ENCODE measurements at places on chromosomes 3 and 15.

GRCh38 chr3:171873580-171873979, 30.4 kb downstream of the TMEM212 start:
- DNase-seq, result peak; percentile 57

DNA sequence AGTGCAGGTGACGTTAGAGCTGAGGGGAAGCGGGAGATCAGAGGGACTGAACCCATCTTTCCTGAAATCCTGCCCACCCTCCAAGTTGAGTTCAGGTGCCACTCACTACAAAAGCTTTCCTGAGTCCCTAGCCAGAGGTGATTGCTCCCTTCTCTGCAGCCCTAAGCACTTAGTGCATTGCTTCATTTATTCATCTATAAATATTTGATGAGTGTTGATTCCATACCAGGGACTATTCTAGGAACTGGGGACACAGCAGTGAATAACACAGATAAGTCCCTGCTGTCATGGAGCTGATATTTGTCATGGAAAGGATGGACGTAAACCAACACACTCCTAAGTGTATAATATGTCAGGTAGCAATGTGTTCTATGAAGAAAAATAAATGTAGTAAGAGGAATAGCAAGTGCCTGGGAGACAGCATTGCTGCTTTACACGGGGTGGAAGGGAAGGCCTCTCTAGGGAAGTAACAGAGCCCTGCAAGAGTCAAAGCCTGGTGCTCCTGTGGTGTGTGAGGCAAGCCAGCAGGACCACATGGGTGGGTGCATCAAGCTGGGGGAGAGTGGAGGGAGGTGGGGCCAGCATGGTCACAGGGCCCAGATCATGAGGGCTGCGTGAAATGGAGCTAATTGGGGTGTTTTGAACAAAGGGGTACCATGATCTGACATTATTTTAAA, 18.6 kb downstream of the ALPK3 start:
- DNase-seq, result no peak

DNA sequence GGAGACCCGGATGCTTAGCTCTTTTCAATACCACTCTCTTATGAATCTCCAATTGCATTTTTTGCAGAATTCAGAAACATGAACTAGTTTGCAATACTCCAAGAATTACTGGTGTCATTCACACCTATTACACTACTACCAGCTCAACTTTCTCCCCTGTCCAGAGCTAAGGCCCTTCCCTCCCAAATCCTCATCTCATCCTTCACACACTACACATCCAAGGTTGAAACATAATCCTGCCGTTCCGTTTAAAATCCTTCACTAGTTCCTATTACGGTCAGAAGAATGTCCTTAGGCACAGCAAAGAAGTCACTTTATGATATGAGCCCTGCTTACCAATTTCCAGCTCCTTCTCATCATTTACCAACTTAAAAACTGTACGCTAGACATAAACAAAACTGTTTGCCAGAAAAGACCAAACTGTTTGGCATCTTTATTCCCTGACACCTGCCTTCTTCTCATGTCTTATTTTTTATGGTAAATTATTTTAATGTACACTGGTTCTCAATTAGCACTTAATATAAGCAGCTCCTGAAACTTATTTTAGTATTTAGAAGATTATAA, 22.6 kb downstream of the TBL1XR1 start:
- DNase-seq, result no peak

- no peak for DNase-seq
Observed at GRCh38 chr15:53447742-53448141, 311.7 kb downstream of the WDR72 start.

- no peak for DNase-seq
Observed at GRCh38 chr3:127674101-127674721, 1.5 kb downstream of the ABTB1 start.

DNA sequence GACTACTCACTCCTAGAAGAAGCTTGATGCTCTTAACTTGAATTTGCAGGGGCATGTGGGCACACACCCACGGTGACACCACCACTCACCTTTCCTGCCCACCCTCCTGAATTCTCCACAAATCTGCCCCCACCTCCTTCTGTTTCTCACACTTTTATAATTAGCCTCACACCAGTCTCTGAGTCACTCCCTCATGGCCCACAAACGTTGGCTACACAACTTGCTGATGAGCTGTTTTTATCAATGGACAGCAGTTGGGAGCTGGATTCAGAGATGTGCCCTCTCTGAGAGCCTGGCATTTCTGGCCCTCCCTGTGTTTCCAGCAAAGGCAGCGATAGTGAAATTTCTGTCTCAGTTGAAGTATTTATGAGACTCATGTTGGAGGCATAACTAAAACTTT, 1.3 kb downstream of the COLQ start:
- DNase-seq, result no peak

GRCh38 chr15:96150254-96150653, 180.2 kb upstream of the NR2F2 start:
- no peak for DNase-seq

DNA sequence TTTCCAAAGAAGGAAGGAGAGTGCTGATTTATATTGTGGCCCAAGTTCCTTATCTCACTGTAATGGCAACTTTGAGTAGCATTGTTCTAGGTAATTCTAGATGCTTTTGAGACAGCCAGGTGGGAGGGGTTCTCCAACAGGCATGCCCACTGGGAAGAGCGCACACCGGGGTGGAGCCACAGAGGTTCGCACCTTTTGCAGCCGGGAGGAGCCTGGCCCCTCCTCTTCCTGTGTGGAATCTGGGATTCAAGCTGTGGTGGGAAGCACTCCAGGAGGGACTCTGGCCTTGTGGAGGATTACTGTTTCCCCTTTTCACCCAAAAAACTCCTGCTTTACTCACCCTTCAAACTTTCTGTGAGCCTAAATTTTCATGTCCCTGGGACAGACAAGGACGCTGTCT, 53.1 kb downstream of the CFAP20DC start:
- no peak for DNase-seq

DNA sequence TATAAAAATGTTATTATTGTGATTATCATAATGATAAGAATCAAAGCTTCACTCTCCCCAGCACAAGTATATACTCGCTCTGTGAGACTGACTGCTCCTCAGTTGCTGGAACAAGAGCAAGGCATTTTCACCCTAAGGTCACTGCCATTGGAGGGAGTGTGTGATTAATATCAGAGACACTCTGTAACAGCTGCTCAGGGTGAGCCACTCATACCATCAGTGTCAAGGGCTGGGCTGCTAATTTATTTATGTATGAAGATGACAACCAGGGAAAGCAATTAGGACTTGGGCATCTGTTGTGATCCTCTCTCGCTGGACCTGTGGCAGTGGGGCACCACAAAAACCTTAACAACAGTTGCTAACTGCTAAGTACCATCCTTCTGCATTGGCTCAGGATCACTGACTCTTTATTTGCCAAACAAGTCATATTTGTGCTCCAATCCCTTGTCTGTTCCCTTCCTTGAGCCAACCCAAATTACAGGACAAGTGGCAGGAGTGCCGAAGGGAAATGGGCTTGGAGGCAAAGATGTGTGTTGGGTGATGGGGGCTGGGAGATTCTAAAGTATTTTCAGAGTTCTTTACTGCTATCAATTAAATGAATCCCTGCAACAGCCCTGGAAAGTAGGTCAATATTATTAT, 297.5 kb upstream of the STT3B start:
- no peak for DNase-seq

DNA sequence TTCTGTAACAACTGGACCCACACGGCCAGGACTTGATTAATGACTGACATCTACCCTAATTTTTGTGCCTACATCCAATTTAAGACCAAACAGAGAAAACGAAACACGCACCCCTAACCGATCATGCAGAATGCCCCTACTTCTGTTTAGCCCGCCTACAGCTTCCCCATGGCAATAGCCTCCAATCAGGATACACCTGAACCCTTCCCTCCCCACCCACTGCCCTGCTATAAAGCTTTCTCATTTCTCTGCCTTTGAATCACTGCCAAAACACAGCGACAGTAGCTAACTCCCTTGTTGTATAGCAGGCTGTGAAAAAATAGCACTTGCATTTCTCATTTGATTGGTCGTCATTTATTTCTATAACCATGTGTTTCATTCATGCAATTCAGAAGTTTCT, 45.2 kb upstream of the DPPA4 start:
- DNase-seq, result no peak

DNA sequence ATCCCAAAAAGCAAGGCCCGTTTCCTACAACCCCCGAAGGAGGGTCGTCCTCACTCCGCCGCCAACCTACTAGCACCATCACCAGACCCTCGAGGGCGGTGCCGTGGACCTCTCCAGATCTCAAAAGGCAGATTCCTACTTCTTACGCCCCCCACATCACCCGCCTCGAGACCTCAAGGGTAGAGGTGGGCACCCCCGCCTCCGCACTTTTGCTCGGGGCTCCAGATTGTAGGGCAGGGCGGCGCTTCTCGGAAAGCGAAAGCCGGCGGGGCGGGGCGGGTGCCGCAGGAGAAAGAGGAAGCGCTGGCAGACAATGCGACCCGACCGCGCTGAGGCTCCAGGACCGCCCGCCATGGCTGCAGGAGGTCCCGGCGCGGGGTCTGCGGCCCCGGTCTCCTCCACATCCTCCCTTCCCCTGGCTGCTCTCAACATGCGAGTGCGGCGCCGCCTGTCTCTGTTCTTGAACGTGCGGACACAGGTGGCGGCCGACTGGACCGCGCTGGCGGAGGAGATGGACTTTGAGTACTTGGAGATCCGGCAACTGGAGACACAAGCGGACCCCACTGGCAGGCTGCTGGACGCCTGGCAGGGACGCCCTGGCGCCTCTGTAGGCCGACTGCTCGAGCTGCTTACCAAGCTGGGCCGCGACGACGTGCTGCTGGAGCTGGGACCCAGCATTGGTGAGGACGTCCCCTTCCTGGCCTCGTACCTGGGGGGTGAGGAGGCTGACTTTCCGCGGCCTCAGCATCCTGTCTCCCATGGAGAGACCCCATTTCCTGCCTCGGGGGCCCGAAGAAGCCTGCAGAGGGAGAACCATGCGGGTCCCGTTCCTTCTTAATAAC, at the start of gene MYD88:
TSS of gene MYD88 (plus strand) at position 313 of the 842 bp plus-strand sequence. CDS start at position 353, 40 bp downstream.
- no peak for DNase-seq

DNA sequence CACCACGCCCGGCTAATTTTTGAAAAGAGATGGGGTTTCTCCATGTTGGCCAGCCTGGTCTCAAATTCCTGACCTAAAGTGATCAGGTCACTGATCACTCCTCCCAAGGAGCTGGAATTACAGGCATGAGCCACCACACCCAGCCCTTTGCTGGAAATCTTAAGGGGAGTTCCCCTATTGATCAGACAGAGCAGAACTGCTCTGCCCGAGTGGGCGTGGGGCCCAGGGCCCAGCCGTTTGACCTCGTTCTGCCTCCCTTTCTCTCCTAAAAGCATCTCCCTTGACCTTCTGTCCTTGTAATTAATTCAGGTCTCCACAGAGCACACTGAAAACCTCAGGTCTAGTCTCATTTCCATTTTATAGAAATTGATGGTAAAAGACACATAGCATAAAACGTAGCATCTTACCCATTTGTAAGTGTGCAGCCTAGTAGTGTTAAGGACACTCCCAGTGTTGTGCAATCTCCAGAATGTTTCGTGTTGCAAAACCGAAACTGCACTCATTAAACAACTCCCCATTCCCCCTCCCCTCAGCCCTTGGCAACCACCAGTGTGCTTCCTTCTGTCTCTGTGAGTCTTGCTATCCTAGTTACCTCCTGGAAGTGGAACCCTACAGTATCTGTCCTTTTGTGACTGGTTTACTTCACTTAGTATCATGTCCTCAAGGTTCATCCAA, 89.3 kb downstream of the SLCO3A1 start:
- peak; percentile 75 for DNase-seq

GRCh38 chr3:112351036-112351435, 18.1 kb downstream of the CD200 start:
- DNase-seq, result no peak

DNA sequence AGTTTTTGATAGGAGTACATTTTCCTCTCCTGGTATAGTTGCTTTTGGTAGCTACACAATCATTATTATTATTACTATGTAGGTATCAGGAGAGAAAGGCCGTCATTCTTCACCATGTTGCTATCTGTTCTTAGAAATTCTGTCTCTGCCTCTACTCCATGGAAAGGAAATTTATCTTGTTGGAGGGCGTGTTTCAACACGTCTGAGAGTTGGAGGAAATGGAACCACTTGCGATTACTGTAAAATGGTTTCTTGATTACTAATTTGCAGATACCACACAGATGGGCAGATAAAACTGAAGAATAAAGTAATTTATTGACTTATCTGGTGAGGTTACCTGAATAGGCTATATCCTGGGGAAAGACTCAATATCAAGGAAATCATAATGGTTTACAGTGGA, 488.4 kb downstream of the NR2F2 start:
- no peak for DNase-seq

- DNase-seq, result peak; percentile 75
Observed at GRCh38 chr15:70234256-70234905, 136.7 kb upstream of the TLE3 start.

DNA sequence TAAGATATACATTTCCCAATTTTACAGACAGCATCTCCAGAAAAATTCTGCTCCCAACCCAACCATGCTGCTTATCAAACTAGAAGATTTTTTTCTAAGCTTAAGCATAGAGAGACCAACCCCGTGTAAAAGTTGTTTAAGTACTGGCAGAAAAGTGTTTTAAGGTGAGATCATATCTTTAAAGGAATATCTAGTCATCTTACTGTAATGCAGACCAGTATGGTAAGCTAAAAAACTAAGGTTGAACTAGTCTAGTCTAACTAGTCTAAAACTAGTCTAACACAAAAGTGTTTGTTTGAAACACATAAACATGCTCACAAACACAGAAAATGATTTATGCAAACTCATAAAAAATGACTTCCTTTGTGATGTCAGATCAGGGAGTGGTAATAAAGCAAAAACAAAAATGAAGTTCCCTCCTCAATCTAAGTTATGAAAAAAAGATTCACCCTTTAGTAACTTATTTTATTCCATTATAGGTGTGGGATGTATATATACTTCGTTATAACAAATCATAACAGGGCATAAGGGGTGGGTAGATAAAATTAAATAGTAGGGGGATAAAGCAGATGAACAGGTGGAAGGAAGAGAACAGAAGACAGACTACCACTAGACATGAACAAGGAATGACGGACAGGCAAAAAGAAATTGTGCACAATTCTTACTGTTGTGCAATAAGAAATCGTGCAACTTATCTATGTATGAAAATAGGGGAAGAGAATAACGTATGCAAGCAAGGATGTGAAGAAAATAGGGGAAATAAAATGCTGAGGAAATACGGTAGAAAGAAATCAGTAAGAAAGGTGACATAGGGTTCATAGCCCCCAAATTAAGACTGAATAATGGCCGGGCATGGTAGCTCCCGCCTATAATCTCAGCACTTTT, 10.0 kb downstream of the MYO5A start:
- DNase-seq, result no peak

Measured in GM04503 (cell line).